ENCODE measurements at places on chromosomes 2 and 18. TPM values are rescaled to one million over a fixed set of nuclear protein-coding genes. Genes with fewer than 3 reads are reported as not detected.

CNGA3 gene
- total RNA-seq, result 0.52 TPM

UGT1A4 gene
- not detected for total RNA-seq

GKN2 gene
- not detected for total RNA-seq

IGFBP5 gene
- total RNA-seq, result 260 TPM

STK39 gene
- total RNA-seq, result 15.7 TPM

COLEC11 gene
- not detected for total RNA-seq

C2orf66 gene
- total RNA-seq, result not detected

TYMS gene
- total RNA-seq, result 15.7 TPM

LIPG gene
- 2.6 TPM for total RNA-seq

TFCP2L1 gene
- total RNA-seq, result under 0.01 TPM

RPRM gene
- 3.1 TPM for total RNA-seq

PTPN4 gene
- 37.1 TPM for total RNA-seq

GPR39 gene
- total RNA-seq, result 1.6 TPM

FTCDNL1 gene
- total RNA-seq, result 1.0 TPM

PROC gene
- not detected for total RNA-seq

STPG4 gene
- total RNA-seq, result not detected

CACNB4 gene
- total RNA-seq, result 7.8 TPM

PPP3R1 gene
- 39.1 TPM for total RNA-seq

TGFA gene
- under 0.01 TPM for total RNA-seq

GREB1 gene
- total RNA-seq, result 6.8 TPM

FOXI3 gene
- not detected for total RNA-seq

NT5C1B gene
- not detected for total RNA-seq

MROH2A gene
- total RNA-seq, result not detected

CAVIN2 gene
- total RNA-seq, result 19.3 TPM

NEU4 gene
- total RNA-seq, result 4.2 TPM

KRTCAP3 gene
- total RNA-seq, result not detected

B4GALT6 gene
- total RNA-seq, result 3.1 TPM

SH3RF3 gene
- total RNA-seq, result 2.1 TPM

SP5 gene
- total RNA-seq, result 3.1 TPM

POTEF gene
- total RNA-seq, result not detected

CENPA gene
- total RNA-seq, result 2.6 TPM

DYNAP gene
- not detected for total RNA-seq

ABHD1 gene
- not detected for total RNA-seq

DCAF17 gene
- total RNA-seq, result 20.4 TPM

ABCG5 gene
- total RNA-seq, result not detected

Measured in skeletal muscle tissue (tissue), 5 donors.